A172 (cell line): ENCODE measurements at places on chromosomes 12 and 14.

- DNase-seq: no peak
Measured at GRCh38 chr12:132437943-132438700, 51.8 kb upstream of the FBRSL1 start.

DNA sequence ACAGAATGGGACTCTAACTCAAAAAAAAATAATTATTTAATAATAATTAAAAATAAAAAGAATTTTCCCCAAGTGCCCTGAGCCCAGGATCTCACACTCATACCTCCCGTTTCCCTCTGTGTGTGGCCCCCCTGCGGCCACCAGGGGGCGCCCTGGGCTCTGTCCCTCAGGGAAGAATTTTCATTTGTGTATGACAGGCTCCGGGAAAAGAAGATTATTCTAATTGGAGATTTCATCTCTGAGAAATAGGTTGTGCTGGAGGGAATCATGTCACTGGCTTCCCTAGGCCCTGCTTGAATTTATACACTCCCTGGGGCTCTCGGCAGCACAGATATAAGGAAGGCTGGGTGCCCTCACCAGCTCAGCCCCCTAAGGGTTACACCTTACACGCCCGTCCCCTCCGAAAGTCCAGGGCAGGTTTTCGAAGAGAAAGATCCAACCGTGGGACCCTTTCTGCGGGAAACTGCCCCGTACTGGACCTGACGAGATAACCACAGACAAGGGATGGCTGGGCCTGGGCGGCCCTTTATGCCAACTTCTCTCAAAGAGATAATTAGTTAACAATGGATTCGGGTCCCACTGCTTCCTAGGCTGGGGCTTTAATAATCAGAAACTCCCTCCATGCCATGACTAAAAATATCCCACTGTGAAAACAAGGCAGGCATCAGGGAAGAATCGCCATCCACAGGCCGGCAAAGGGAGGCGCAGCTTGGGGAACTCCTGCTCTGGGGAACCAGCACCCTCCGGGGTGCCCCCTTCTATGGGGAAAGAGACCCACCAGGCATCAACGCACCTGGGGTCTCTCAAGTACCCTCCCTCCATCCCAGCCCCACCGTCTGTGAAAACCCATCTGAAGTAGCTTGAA is 80.7 kb downstream of the KDM2B start:
- DNase-seq: peak; percentile 35

DNA sequence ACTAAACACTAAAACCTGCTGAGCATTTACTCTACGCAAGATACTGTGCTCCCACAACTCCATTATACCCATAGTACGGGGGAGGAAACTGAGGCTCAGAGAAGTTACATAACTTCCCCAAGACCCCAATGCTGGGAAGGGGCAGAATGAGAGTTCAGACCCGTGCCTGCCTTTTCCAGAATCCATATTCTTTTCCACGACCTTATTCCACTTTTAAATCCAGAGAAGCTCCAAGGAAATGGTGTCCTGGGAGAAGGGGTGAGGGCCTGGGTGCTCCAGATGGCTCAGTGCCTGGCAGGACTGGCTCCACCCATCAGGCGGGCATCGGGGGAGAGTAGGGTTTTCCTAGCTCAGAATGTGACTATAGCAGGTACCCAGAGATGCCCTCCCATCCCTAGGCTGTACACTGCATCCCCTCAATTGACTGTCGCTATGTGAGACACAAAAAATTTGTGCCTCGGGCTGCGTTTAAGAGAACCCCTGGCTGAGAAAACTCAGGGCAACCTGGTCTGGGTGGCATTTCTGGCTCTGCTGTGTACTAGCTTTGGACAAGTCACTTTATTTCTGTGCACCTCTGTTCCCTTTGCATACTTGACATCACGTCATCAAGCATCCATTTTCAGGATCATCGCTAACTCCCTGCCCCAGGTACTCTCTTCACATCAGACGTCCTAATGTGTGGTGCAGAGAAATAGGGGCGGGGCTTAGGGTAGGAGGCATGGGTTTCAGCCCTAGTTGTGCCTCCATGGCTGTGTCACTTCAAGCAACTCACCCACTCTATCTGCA is 11.6 kb upstream of the IQSEC3 start:
- DNase-seq: no peak

- DNase-seq: no peak
Measured at GRCh38 chr12:72677846-72678245, 405.7 kb downstream of the TRHDE start.

DNA sequence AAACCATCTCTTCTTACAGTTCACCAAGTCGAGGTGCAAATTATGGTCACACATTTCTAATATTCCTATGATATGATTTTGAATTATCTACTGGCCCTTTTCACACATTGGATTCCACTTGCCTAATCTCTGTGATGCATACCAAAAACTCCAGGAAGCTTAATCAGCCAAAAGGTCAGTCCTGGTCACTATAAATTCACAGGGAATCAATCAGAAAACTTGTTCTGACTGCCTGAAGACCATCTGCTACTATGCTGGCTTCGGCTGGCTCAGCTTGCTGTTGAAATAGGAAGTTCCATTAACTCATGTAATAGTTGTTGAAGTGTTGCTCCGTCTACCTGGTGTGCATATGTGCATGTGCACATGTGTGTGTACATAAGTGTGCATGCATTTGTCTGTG is 142.8 kb upstream of the FLRT2 start:
- no peak for DNase-seq
